ENCODE measurements at places on chromosomes 4 and X. TPM values are rescaled to one million over a fixed set of nuclear protein-coding genes. Genes with fewer than 3 reads are reported as not detected.

The GAGE12G gene
- not detected for total RNA-seq

The RPL9 gene
- 2,100 TPM for total RNA-seq

The CCDC120 gene
- total RNA-seq: 8.6 TPM

The CENPVL2 gene
- total RNA-seq: not detected

The ITM2A gene
- total RNA-seq: 89.4 TPM

DNA sequence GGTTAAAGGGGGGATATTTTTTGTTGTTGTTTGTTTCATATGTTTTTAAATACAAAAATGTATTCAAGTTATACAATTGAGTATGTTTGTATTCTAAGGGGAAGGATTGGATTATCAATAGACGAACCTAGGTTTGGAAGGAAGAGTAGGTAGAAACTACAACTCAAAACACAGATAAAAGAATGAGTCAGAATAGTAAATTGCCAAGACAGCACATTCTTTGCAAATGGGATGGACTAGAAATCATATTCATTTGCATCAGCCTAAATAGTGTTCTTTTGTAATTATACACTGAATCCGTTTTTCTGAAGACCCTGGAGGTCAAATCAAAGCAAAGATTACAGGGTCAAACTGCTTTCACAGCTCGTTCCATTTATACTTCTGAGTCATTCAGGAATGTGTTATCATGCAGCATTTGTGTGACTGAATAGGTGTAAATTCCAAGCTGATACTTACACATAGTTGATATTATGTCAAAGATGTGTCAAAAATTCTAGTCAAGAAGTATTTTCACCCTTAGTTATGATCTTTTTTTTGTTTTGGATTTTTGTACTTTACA, 273.3 kb upstream of the FAT4 start:
- no peaks in the 10 kb centered on the region for H3K36me3 ChIP-seq
- no peaks in the 10 kb centered on the region for H3K4me1 ChIP-seq
- no peak for DNase-seq
- H3K4me3 ChIP-seq: no peak overlapping the region
- no peaks in the 10 kb centered on the region for H3K27me3 ChIP-seq
- no peak overlapping the region for H3K27ac ChIP-seq

DNA sequence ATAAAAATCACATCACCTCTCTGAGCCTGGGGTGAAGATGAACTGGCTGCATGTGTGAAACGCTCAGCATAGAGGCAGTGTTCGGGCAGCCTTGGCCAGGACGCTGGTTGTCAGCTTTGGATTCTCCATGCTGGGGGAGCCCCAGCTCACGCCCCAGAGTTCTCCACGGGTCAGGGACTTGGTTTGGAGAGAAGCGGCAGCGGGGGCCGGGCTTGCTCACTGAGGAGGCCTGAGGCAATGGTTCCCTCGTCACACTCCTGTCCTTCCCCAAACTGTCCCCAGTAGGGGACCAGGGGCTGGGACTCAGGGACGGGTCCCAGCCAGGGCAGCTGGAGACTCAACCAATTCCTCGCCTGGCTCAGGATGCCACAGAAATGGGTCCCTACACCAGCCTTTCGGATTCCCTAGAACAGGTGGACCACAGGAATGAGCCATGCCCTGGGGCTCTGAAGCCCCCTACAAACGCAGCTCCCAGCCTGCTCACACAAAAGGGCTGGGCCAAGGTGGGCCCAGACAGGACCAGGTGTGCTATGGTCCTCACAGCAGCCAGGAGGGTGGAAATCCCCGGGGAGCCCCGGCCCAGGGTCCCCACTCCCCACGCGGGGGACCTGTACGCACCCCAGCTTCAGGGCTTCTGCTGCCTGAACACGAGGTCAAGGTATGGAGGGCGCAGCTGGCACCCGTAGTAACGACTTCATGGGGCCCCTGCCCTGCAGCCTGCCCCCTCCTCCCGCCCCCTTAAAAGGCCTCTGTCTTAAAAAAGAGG, 1.4 kb downstream of the MXD4 start:
- peak; percentile 87 for DNase-seq
- no peaks in the 10 kb centered on the region for H3K27me3 ChIP-seq
- peaks cover 69% of the 10 kb centered on the region for H3K4me1 ChIP-seq
- no peaks in the 10 kb centered on the region for H3K36me3 ChIP-seq
- peak overlapping the region; percentile 91 for H3K27ac ChIP-seq

GRCh38 chr4:56940971-56941370, 33.3 kb downstream of the REST start:
- no peak overlapping the region for H3K27ac ChIP-seq
- DNase-seq: no peak
- no peaks in the 10 kb centered on the region for H3K27me3 ChIP-seq

DNA sequence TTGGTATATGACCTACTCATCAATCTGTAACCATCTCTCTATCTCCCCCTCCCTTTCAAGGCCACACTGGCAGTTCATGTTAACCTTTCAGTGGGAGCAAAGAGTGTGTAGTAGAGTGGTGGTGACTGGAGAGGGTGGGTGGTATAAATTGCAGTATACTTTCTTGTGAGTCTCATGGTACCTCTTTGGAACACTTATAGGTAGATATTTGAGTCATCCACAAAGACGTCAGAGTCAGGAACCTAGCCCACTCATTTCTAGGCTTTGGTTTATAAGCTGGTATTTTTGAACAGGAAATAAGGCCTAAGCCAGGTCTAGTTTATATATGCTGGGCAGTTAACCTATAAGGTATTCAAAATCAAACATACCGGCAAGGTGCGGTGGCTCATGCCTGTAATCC, 36.3 kb downstream of the RLIM start:
- H3K27me3 ChIP-seq: no peaks in the 10 kb centered on the region
- H3K27ac ChIP-seq: no peak overlapping the region
- H3K4me3 ChIP-seq: no peak overlapping the region
- no peaks in the 10 kb centered on the region for H3K36me3 ChIP-seq
- no peak for DNase-seq

GRCh38 chrX:2427147-2427546, 73.6 kb downstream of the DHRSX start:
- H3K27me3 ChIP-seq: no peaks in the 10 kb centered on the region
- H3K4me1 ChIP-seq: no peaks in the 10 kb centered on the region
- no peak for DNase-seq

DNA sequence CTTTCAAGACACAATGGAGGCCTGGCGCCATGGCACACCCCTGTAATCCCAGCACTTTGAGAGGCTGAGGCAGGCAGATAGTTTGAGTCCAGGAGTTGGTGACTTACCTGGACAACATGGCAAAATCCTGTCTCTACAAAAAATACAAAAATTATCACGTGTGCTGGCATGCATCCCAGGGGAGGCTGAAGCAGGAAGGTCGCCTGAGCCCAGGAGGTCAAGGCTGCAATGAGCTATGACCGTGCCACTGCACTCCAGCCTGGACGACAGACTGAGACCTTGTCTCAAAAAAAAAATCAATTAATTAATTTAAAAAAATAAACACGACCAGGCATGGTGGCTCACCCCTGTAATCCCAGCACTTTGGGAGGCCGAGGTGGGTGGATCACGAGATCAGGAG, 2.0 kb upstream of the CTPS2 start:
- no peak overlapping the region for H3K27ac ChIP-seq
- DNase-seq: no peak
- H3K27me3 ChIP-seq: no peaks in the 10 kb centered on the region
- H3K4me3 ChIP-seq: no peak overlapping the region

DNA sequence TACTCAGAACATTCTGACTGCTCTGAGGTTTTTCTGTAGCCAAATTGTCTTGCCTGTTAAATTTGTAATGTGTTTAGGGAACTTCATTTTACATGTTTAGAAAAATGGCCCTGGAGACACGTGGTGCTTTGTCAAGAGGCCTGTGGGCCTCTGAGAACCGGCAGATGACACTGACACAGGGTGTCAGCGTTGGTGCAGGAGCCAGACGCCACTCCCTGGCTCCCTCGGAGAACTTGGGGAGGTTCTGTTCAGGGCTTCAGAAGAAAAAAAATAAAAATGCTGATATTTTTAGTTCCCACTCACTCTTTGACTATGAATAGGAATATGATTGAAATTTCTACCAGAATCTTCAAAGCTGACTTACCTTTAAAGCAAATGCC, 190.9 kb upstream of the GATB start:
- no peak overlapping the region for H3K4me3 ChIP-seq
- H3K36me3 ChIP-seq: no peaks in the 10 kb centered on the region
- no peak overlapping the region for H3K27ac ChIP-seq

GRCh38 chrX:10450229-10450958, 170.0 kb downstream of the MID1 start:
- no peaks in the 10 kb centered on the region for H3K4me1 ChIP-seq
- peaks cover 4% of the 10 kb centered on the region for H3K36me3 ChIP-seq
- H3K27ac ChIP-seq: no peak overlapping the region
- H3K27me3 ChIP-seq: no peaks in the 10 kb centered on the region
- no peak for DNase-seq

DNA sequence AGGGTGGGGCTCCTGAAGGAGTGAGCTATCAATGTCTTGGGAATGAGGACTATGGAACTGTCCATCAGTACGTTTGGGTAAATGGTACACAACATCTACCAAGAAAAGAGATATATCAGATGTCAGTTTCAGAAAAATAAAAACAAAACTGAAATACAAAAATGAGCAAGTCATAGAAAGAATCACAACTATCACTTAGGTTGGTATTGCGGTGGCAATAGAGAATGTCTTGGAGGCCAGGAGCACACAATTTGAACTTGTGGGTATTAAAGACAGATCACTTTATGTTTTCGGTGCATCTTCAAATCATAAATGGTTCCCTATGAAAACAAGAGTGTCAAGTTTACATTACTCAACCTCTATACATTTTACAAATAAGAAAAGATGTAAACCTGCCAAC, 176.8 kb downstream of the CHM start:
- no peaks in the 10 kb centered on the region for H3K27me3 ChIP-seq
- peaks cover 11% of the 10 kb centered on the region for H3K36me3 ChIP-seq
- H3K4me3 ChIP-seq: no peak overlapping the region
- no peaks in the 10 kb centered on the region for H3K4me1 ChIP-seq

DNA sequence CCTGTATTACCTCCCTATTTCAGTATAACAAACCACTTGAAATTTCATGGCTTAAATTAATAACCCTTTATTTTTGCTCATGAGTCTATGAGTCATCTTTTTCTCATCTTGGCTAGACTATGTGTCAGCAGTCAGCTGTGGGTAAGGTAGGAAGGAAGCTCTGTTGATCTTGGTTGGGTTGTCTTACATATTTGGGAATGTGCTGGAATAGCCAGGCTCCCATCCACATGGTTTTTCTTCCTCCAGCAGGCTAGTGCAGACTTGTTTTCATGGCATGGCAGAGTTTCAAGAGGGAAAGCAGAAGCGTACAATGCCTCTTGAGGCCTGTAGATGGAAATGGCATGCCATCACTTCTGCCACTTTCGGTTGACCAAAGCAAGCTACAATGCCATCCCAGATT, 89.7 kb downstream of the LINC00632 start:
- DNase-seq: no peak
- no peak overlapping the region for H3K27ac ChIP-seq
- H3K36me3 ChIP-seq: no peaks in the 10 kb centered on the region
- no peaks in the 10 kb centered on the region for H3K27me3 ChIP-seq
- no peaks in the 10 kb centered on the region for H3K4me1 ChIP-seq

DNA sequence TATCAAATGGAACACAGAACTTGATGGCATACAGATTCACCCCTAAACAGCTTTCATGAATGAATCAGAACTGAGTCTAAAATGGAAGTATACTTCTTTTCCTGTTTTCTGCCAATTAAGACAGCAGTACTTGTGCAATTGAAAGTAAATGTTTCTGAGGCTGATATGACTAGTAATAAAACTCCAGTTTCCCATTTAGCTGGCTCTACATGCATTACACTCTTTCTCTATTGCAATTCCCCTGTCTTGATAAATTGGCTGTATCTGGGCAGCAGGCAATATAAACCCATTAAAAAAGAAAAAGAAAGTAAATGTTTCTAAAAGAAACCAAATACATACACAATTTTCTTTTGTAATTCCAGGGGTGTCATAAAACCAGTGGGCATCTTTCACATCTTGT, 4.6 kb downstream of the NOA1 start:
- peaks cover 8% of the 10 kb centered on the region for H3K36me3 ChIP-seq
- H3K4me3 ChIP-seq: no peak overlapping the region
- H3K27me3 ChIP-seq: no peaks in the 10 kb centered on the region
- H3K27ac ChIP-seq: no peak overlapping the region
- no peak for DNase-seq

- no peak for DNase-seq
- H3K27ac ChIP-seq: no peak overlapping the region
- no peaks in the 10 kb centered on the region for H3K36me3 ChIP-seq
- H3K4me1 ChIP-seq: no peaks in the 10 kb centered on the region
- no peak overlapping the region for H3K4me3 ChIP-seq
- no peaks in the 10 kb centered on the region for H3K27me3 ChIP-seq
These were observed 54.7 kb downstream of the OTC start for GRCh38 chrX:38407126-38407525.

- H3K27ac ChIP-seq: no peak overlapping the region
- DNase-seq: no peak
- H3K36me3 ChIP-seq: no peaks in the 10 kb centered on the region
- H3K4me3 ChIP-seq: no peak overlapping the region
These were observed 13.4 kb upstream of the RNF175 start for GRCh38 chr4:153773236-153773690.

DNA sequence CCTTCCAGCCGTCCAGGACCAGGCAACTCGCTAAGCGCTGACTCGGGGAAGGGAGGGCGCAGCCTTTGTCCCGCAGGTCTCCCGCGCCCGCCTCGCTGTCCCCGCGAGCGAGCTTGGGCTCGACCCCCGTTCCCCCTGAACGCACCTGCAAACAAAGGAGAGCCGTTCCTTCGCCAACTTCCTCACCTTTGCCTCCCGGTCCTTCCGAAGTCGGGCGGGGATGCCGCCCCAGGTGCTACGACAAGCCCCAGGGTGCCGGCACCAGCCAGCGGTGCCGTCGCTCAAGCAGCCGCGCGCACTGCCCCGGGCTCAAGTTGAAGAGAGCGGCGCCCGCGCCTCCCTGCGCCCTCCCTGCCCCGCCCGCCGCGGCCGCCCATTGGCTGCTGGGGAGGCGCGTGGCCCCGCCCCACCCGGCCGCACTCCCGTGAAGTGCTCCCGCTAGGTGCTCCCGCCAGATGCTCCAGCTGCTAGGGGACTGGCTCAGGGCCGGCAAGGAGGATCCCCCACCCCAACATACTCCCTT, 107.1 kb downstream of the NSUN7 start:
- H3K4me1 ChIP-seq: peaks cover 6% of the 10 kb centered on the region
- DNase-seq: no peak
- no peaks in the 10 kb centered on the region for H3K27me3 ChIP-seq
- H3K27ac ChIP-seq: no peak overlapping the region

GRCh38 chr4:27616166-27616565, 755.5 kb downstream of the STIM2 start:
- H3K4me3 ChIP-seq: no peak overlapping the region
- H3K27ac ChIP-seq: no peak overlapping the region
- H3K36me3 ChIP-seq: no peaks in the 10 kb centered on the region

- no peaks in the 10 kb centered on the region for H3K4me1 ChIP-seq
- no peak for DNase-seq
- H3K27me3 ChIP-seq: no peaks in the 10 kb centered on the region
- no peaks in the 10 kb centered on the region for H3K36me3 ChIP-seq
- H3K4me3 ChIP-seq: no peak overlapping the region
- no peak overlapping the region for H3K27ac ChIP-seq
These were observed 49.7 kb upstream of the KLHL8 start for GRCh38 chr4:87270144-87270543.

GRCh38 chr4:30904215-30904555, 184.0 kb downstream of the PCDH7 start:
- no peaks in the 10 kb centered on the region for H3K27me3 ChIP-seq
- H3K4me1 ChIP-seq: no peaks in the 10 kb centered on the region
- no peaks in the 10 kb centered on the region for H3K36me3 ChIP-seq
- no peak overlapping the region for H3K4me3 ChIP-seq
- DNase-seq: no peak
- no peak overlapping the region for H3K27ac ChIP-seq

- H3K36me3 ChIP-seq: no peaks in the 10 kb centered on the region
- no peaks in the 10 kb centered on the region for H3K27me3 ChIP-seq
- no peak overlapping the region for H3K4me3 ChIP-seq
- H3K4me1 ChIP-seq: no peaks in the 10 kb centered on the region
These were observed 49.5 kb downstream of the STAP1 start for GRCh38 chr4:67608027-67608426.
